ENCODE measurements at places on chromosomes 13 and 19.

GRCh38 chr13:79621449-79621848, 140.5 kb downstream of the NDFIP2 start:
- H3K4me3 ChIP-seq = no peak overlapping the region
- DNase-seq = no peak
- no peaks in the 10 kb centered on the region for H3K27me3 ChIP-seq
- H3K4me1 ChIP-seq = no peaks in the 10 kb centered on the region

DNA sequence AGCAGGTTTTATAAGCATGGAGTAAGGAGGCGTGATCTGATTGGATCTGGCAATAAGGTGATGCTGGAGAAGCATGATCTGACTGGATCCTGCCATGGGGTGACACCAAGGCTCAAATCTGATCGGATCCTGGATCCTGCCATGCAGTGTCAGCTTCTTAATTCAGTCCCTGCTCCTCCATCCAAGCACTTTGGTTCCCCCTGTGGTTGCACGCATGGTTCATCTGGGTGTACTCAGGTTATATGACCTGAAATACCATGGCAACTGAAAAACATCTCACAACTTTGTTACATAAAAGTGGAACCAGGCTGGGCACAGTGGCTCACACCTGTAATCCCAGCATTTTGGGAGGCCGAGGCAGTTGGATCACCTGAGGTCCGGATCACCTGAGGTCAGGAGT, 17.6 kb upstream of the KLK4 start:
- H3K4me1 ChIP-seq = no peaks in the 10 kb centered on the region
- no peaks in the 10 kb centered on the region for H3K27me3 ChIP-seq
- no peaks in the 10 kb centered on the region for H3K36me3 ChIP-seq
- DNase-seq = no peak
- no peak overlapping the region for H3K4me3 ChIP-seq

GRCh38 chr19:2627319-2627829, 75.1 kb downstream of the GNG7 start:
- peaks cover 24% of the 10 kb centered on the region for H3K4me1 ChIP-seq
- no peak overlapping the region for H3K4me3 ChIP-seq
- H3K27me3 ChIP-seq = no peaks in the 10 kb centered on the region

DNA sequence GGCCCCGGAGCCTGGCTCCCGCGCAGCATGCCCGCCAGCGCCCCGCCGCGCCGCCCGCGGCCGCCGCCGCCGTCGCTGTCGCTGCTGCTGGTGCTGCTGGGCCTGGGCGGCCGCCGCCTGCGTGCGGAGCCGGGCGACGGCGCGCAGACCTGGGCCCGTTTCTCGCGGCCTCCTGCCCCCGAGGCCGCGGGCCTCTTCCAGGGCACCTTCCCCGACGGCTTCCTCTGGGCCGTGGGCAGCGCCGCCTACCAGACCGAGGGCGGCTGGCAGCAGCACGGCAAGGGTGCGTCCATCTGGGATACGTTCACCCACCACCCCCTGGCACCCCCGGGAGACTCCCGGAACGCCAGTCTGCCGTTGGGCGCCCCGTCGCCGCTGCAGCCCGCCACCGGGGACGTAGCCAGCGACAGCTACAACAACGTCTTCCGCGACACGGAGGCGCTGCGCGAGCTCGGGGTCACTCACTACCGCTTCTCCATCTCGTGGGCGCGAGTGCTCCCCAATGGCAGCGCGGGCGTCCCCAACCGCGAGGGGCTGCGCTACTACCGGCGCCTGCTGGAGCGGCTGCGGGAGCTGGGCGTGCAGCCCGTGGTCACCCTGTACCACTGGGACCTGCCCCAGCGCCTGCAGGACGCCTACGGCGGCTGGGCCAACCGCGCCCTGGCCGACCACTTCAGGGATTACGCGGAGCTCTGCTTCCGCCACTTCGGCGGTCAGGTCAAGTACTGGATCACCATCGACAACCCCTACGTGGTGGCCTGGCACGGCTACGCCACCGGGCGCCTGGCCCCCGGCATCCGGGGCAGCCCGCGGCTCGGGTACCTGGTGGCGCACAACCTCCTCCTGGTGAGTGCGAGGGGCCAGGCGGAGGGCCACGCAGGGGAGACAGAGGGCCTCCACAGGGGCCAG, at the start of gene KL:
TSS of gene KL (plus strand) at position 10 of the 909 bp plus-strand sequence. CDS start at position 28, 18 bp downstream.
- no peak within 1 kb of the TSS for H3K27ac ChIP-seq
- H3K27me3 ChIP-seq = peaks cover 14% of the 10 kb centered on the region
- DNase-seq = no peak
- H3K36me3 ChIP-seq = no peaks in the 10 kb centered on the region
- H3K4me1 ChIP-seq = no peaks in the 10 kb centered on the region
